ENCODE measurements at places on chromosomes 5 and 9.
A peak's percentile ranks its signal among the peaks of the same experiment; 100 is the strongest.

DNA sequence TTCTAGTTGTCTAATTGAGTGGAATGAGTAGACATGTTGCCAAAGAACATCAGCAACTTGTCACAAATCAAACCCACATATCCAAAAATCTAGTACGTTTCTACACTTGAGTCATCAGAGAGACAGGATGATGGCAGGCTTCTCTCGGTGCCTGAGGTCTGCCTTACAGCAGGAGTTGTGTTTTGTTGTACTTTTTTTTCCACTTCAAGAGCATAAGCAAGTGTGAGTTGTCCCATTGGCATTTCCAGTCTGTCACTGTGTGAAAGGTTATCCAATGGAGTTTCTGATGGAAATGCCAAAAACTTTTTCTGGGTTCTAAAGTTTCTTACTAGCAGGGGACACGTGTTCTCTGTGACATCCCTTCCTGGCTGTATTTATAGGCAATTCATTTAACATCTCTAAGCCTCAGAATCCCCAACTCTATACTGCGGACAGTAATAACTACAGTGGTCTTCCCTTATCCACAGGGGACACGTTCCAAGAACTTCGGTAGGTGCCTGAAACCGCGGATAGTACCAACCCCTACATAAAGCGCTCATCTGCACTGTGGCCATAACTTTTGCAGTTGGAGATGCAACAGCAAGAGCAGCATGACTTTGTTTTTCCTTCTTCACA is 246.5 kb downstream of the SYK start:
- peak; percentile 46 for DNase-seq

GRCh38 chr5:173671121-173671949 is 54.9 kb upstream of the BOD1 start:
- DNase-seq, result no peak

GRCh38 chr5:143921525-143922311 is 109.8 kb downstream of the HMHB1 start:
- no peak for DNase-seq

DNA sequence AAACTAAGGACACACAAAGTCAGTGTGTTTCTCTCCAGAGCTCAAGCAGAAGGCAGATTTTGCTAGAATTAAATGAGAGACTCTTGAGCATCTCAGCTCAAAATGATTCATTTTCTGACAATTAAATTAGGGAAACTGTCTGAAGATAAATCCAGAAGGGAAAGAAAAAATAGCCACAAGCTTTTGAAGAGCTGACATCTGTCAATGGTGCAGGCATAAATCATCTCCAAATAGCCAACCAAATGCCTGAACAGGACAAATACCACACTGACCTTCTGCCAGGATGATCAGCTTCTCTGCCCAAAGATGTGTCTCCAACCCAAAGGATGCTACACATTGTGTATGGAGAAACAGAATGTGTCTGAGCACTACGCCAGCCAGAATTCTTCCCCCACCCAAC is 199.3 kb downstream of the CTNND2 start:
- DNase-seq, result no peak

DNA sequence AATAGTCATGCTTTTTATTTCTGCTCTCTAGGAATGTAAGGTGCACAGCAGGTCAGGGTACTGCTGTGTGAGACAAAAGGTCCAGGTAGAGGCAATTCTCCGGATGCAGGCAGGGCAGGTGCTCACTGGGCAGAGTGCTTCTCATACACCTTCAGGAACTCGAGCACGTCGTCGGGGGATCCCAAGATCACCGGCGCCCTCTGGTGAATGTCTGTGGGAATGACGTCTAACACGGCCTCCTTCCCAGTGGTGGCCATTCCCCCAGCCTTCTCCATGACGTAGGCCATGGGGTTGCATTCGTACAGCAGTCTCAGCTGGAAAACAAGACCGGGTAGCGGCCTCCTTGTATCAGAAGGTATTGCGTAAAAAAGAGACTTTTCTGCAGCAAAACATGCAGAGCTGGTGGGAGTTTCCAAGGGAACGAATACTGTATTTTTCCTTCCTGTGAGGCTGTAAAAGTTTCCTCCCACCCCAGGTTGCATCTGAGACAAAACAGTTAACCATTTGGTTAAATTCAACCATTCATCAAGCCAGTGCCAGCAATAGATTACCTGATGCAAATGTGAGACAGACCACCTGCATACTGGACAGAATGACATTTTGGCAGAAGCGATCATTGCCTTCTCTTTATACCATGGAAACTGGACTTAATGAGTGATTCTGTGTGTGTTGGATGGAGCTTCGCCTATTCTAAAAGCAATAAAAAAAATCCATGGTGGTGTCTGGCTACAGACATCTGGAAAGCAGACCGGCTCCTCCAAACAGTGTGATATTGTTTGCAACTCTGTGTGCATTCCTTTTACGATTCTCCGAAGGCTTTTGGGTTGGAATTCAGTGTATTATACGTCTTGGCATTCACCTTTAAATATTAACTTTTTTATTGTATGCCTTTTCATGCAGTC is 9.9 kb upstream of the FBP2 start:
- peak; percentile 80 for DNase-seq

GRCh38 chr9:131298341-131298740 is 8.8 kb downstream of the PLPP7 start:
- no peak for DNase-seq

- DNase-seq, result no peak
These were observed 6.7 kb upstream of the TMEM252 start for GRCh38 chr9:68547417-68547816.

- no peak for DNase-seq
These were observed 16.4 kb downstream of the ITK start for GRCh38 chr5:157197086-157197485.

- peak; percentile 14 for DNase-seq
These were observed 75.7 kb downstream of the WNK2 start for GRCh38 chr9:93259490-93260262.

Measured in stimulated activated CD4-positive, alpha-beta T cell treated with anti-CD3 and anti-CD28 coated beads, Interleukin-2, amount 100 ng/mL, for 24 hours (primary cell).